ENCODE measurements at places on chromosomes 5 and 9.

DNA sequence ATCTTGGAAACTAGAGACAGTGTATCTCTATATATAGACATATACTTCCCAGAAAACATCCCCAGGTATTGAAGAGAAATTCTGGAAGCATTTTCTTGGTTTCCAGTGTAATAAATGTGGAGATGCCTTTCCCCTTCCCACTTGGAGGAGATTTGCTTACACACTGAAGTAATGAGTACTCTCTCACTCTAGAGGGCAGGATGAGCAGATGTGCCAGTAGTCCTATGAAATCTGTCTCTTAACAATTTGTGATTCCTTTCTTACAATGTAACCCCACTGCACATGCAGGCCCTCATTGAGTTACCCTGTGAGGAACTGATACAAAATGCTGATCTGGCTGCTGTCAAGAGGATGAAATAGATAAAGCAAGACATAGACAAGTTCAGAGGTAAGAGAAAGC, 567.2 kb downstream of the SLCO4C1 start:
- DNase-seq, result peak; percentile 5

DNA sequence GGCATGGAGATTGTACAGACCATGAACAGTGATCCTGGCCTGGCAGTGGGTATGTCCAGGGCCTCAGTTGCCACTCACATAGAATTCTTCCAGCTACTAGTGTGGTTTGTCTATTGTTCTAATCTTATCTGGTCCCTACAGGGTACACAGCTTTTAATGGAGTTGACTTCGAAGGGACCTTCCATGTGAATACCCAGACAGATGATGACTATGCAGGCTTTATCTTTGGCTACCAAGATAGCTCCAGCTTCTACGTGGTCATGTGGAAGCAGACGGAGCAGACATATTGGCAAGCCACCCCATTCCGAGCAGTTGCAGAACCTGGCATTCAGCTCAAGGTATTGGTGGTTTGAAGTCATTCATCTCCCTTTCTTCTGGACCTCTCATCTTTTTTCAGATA, 43.8 kb downstream of the THBS4 start:
- DNase-seq, result no peak

- DNase-seq, result peak; percentile 80
Measured at GRCh38 chr9:104868687-104869404, 59.1 kb downstream of the ABCA1 start.

DNA sequence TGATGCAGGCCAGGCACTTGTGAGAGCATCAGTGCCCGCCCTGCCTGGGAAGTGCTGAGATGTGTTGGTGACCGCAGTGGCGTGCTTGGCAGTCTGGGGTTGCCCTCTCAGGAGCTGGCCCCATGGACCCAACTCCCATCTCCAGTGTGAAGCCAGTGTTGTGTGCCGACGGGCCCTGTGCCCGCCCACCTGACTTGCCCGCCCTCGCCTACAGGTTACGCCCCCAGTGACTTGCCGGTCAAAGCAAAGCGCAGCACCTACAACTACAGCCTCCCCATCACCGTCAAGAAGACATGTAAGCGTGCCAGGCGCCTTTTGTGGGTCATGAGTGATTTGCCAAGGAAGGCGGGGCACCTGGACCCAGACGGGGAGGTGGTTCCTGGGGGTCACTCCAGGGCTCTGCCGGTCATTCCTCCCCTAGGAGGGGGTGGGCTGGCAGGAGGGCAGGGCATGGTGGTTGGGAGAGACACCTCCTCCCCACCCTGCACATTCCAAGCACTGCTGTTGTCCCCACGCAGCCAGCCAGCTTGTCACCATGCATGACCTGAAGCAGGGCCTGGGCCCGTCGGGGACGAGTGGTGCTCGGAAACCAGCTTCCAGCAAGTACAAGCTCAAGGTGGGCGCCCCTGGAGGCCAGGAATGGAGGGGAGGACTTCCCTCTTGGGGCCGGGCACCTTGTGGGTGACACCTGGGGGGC, 7.4 kb upstream of the CEL start:
- DNase-seq, result no peak

DNA sequence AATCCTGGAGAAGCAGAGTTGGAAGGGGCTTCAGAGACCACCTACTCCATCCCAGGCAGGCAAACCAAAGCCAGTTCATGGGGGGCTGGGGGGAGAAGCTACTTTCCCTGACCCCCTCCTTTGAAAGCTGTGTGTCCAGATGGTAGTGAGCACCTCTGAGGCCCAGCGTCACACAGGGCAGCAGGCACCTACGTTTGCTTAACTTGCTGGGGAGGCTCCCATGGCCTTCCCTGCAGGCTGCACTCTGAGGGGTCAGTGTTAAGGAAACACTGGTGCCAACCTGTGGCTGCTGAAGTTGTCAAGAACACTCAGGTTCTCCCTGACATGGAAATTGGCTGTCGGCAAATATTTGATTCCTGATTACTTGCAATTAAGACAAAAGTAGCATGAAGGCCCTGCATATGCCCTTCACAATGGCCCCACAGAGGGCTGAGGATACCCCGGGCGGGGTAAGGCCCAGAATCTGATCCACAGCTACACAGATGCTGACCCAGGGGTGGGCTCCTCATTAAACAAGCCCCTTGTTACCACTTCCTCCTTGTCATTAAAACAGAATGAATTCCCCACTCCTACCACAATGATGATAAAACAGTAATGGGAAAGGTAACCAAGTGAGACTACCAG, 208.5 kb downstream of the FSTL4 start:
- no peak for DNase-seq

DNA sequence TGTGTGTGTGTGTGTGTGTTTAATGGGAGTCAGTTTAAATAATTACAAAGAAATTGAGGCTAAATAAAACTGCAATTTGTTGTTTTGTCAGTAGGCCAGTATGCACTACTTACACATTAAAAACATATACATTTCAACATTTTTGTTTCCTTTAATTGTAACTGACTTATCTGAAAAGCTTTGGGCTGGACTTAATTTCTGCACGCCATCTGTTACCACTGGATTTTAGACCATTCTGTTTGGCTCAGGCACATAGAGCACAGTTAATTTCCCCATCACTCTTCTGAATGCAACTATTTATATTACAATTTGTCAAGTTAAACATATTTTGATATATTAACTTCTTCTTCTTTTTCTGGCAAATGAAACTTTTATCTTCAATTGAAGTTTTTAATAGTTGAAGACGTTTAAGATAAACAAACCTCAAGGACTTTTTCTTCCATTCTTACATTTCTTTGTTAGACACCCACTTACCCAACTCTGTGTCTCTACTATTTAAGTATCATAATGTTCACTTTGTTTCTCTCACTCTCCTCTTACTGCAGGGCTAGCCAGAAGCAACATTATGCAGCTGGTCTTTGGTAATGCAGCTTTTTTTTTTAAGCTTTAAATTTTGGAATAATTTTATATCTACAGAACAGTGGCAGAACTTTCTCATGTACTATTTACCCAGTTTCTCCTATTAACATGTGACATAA, 253.4 kb upstream of the ANKH start:
- no peak for DNase-seq

GRCh38 chr5:51652980-51653379, 269.7 kb downstream of the ISL1 start:
- DNase-seq, result no peak

DNA sequence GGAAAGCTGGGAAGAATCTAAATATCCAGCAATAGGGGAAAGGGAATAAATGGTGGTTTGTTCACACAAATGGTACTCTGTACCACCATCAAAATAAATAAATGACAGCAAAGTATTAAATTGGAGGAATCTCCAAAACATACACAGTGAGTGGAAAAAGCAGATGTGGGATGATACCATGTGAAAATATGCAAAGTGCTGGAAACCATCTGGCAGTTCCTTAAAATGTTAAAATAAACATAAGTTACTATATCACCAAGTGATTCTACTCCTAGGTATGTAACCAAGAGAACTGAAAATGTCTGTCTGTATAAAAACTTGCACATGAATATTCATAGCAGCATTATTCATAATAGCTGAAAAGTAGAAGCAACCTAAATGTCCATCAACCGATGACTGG, 41.9 kb upstream of the TEX48 start:
- DNase-seq, result no peak

GRCh38 chr9:4581861-4582565, 80.1 kb upstream of the PLPP6 start:
- DNase-seq, result no peak

DNA sequence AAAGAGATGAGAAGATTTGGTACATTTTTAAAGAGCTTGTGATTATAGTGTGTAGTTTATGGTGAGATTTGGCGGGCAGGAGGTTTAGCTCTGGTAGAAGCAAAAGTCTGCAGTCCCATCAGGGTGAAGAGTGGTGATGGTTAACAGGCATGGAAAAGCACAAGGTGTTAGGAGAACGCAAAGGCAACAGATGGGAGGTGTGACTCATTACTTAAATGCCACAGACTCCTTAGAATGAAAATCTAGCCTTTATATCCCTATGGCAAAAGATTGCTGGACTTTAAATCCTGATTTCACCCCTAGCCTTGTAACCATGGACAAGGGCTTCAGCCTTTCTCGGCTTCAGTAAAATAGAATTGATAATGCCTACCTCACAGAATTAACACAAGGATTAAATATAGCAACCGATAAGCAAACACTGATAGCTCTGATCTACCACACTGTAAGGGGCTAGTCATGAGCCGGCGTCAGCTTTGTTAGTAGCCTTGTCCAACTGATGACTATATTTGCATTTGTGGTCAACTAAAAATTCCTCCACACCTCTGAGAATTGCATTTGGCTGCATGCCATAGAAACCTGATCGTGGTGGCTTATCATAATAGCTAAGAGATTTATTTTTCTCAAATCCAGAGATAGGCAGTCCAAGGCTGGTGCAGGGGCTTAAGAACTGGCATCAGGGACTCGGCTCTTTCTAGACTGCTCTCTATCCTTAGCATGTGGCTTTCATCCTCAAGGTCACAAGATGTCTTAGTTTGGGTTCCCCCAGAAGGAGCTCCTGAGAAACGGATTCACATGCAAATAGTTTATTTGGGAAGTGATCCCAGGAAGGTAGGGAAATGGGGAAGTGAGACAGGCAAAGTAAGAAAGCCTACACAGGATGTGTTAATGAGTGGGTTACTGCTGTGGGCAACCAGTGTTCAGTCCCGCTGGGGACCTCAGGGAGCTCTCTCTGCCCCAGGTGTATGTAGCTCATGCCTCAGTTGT, 19.6 kb downstream of the MFAP3 start:
- DNase-seq, result no peak

- peak; percentile 33 for DNase-seq
Measured at GRCh38 chr9:91089405-91090129, 272.2 kb downstream of the AUH start.

DNA sequence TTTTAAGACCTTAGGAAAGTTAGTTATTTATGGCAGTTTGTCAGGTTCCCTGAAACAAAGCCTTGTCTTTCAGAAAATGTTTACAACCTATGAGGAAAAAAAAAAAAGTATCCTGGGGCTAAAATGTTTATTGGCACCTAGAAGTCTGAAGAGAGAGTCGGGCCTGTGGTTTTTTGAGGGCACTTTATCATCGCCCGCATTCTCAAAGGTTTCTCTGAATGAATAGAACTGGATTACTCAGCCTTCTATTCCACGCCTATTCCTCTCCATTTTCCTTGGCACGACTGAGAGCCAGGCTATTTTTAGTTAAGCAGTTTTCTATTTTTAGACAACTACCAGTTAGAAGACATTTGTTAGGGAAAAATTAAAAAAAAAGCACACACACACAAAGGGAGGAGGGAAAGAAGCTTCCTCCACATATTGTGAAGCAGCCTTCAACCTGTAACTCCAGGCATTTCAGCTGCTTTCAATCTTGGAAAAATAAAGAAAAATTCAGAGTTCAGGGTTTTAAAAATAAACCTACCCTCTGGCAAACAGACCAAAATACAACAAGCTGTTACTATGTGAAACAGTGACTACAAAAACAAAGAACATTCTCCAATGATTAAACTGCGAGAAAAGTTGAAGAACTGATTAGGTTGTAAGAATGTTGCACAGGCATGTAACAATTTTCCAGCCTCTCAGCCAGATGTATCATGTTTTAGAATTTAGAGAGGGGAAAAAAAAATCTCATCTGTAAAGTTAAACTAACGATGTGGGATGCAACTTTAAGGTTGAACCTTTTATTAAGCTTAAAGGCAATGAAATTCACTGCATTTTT, 97.0 kb downstream of the MEF2C start:
- DNase-seq, result peak; percentile 69

DNA sequence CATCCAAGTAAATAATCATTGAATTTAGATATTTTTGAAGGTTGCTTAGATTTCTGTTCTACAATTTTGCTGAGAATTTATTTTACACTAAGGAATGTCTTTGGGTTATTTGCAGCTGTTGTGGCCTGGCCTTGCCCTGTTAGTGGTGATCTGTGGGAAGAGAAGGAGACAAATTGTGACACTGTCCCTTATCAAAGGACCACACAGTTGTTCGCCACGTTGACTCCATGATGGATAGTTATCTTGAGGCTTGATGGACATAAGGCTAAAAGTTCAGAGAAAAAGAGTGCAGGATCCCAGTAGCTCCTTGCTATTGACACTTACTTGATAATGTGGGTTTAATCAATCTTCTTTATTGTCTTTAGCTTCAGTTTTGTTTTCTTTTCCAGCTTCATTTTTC, 186.6 kb upstream of the MEF2C start:
- DNase-seq, result no peak

DNA sequence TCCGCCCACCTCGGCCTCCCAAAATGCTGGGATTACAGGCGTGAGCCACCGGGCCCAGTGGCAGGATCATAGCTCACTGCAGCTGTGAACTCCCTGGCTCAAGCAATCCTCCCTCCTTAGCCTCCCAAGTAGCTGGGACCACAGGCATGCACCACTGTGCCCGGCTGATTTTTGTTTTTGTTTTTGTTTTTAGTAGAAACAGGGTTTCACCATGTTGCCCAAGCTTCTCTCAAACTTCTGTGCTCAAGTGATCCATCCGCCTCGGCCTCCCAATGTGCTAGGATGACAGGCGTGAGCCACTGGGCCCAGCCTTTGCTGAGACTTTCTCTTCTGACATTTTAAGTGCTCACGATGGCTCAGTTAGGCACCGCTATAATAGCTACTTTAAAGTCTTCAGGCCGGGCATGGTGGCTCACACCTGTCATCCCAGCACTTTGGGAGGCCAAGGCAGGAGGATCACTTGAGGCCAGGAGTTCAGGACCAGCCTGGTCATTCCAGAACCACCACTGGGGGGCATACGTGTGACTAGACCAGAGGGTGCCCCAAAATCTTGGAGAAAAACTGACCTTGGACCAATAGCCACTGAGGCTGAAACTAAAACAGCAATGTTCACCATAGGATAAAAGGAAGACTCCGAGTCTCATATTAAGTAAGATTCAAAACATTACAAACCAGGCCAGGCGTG, 3.1 kb upstream of the ENTPD8 start:
- DNase-seq, result no peak

DNA sequence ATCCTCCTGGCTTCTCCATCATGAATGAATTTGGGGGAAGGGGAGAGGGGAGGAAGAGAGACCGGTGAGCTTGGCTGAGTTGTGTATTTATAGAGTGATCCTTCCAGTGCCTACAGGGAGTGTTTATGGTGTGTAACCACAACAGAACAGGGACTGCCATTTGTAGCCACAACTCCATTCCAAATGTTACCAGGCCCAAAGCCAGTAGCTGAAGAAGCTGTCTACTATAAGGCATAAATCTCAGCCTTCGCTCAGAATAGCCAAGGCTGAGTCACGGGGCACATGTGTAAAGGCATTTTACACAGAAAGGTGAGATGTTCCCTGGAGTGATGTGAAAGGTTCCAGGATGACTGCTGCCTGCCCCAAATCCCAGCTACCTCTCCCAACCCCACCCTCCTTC, 2.5 kb downstream of the TMEM252 start:
- no peak for DNase-seq

Data from pons (tissue), 1 donor.